ENCODE measurements at places on chromosomes 2 and 18.

- DNase-seq, result no peak
Observed at GRCh38 chr2:37167636-37168180, 10.9 kb upstream of the EIF2AK2 start.

DNA sequence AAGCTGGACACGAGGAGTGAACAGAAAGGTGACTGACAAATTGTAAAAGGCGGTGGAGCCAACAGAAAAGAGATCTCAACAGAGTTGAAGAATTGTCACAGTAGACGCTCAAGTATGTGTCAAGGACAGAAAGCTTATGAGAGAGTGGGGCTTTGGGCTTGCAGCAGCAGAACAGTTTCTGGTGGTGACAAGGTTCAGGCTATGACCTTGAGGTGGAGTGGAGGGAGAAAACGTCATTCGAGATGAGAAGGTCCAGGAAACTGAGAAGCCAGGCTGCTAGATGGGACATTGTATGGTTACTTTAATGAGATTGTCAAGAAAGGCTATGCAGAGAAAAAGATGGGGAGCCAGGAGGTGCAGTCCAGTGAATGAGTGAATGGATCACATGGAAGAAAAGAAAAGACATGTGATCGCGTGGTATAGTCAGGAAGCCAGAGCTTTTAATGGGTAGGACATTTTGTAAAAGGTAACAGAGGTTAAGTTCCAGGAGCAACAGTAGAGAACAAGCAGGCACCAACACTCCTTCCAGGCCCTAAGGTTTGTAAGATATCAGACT lies 91.1 kb upstream of the EPC2 start:
- DNase-seq, result no peak

DNA sequence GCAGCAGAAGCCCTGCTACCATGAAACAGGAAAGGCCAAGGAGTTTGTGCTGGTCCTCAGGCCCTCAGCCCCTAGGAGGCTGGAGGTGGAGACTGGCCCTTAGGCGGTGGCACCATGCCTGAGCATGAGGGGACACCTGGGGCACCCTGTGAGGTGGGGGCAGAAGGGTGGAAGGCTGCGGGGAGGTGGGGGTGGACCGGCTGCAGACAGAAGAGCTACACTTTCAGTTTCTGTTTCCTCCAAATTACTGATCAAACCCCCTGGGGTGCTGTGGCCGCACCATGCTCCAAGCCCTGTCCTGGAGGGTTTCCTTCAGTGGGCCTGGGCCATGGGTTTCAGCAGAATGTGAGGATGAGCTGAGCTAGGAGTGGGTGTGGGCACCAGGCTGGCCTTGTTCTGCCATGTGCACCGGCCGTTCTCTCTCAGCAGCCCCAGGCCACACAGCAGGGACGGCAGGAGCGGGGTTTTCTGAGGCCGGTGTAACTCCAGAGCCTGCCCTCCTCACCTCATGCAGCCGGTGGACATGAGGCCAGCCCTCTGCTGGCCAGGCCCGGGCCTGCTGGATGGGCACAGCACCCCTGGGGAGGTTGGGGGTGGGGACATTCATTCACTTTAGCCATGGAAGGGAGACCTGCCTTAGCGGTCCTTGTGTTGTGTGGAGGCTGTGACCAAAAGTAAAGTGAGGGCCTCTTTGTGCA lies 51.5 kb downstream of the PLEKHB2 start:
- no peak for DNase-seq

DNA sequence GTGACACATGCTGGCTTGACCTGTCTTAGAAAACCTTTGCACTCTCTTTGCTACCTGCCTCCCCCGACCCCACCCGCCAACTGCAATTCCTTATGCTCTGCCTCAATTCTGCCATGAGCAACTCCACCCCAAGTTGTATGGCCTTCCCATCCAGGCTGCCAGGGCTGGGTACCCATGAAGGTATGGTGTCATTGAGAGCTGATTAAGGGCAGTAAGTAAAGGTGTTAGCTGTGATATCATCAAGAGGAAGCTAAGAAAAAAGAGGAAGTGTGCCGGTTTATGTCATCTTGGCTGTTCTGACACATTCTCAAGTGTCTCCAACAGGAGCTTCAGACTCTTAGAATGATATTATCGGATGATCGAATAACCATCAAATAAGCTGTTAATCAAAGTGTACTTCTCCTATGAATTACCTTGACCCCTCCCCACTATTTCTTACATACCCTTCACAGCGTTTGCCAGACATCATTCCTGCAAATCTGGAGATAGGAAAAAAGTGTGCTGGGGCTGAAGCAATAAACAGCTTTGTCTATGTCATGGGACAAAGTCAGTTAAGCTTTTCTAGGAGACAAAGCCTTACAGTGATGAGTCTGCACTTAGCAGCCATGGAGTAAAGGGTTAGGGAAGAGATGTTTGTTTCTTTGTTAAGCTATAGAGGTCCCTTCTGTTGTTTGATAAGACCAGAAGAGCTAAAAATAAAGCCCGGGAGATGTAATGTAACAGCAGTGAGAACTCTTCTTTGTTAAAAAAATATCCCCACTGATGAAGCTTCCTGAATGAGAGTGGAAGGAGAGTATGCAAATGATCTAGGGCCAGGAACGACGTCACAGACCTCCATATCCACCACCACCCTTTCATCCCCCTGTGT lies 40.4 kb upstream of the SMAD2 start:
- DNase-seq, result no peak

DNA sequence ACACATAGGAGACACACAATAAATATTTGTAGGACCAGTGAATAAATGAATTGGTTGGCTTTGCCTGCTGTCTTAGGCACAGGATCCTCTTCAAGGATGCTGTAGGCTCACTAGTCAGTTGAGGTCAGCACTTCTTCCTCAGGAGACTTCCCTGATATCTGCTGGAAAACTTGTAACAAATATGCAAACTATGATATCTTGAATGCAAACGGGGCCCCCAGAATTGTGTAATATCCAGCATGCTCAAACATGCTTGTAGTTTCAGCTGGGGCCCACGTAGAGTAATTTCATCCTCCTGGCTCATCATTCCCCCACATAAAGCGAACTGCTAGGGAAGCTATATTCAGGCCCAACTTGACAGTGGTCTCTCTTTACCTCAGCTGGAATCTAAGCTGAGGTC lies 43.6 kb downstream of the POLE4 start:
- DNase-seq, result no peak

GRCh38 chr2:120245520-120246332 lies 6.9 kb upstream of the RALB start:
- DNase-seq, result no peak

DNA sequence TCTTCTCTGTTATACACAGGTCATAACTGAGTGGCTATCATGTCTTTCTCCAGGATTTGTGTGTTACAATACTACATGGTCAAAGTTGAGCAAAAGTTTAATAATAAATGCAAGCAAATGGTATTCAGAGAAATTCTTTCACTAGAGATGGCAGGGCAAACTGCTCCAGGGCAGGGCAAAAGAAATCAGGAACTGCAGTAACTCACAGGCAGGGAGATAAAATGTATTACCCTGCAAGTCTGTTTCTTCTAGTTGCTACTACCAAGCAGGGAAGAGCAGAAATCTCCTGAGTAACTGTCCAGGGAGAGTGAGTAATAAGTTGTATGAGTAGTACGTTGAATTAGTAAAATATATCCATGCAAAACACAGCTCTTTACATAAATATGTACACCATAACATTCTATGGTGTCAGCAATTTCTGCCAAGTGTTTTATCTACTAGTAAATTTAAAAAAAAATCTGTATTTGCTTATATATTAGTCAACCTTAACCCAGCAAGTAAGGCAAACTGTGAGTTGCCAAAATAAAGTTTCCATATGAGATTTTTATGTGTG lies 404.1 kb downstream of the ZEB2 start:
- DNase-seq, result no peak
